PC-3 (cell line): ENCODE measurements at places on chromosomes 6 and 20. TPM values are rescaled to one million over a fixed set of nuclear protein-coding genes. Genes with fewer than 3 reads are reported as not detected.

Gene SLC22A2
- not detected in 2 replicates for total RNA-seq

Gene PSORS1C2
- total RNA-seq = not detected in 2 replicates

Gene RHAG
- total RNA-seq = not detected in 2 replicates

Gene ZC3H12D
- not detected in 2 replicates for total RNA-seq

Gene NFS1
- 71.8 and 75.8 TPM in 2 replicates for total RNA-seq

Gene SLC17A9
- total RNA-seq = not detected in 2 replicates

Gene TTK
- 38.9 and 39.0 TPM in 2 replicates for total RNA-seq

Gene HLA-DRB1
- not detected in 2 replicates for total RNA-seq

Gene C20orf144
- 0.17 TPM in 1 of 2 replicates, not detected in the other for total RNA-seq

Gene UBD
- total RNA-seq = not detected in 2 replicates

Gene SLC16A10
- 0.69 and 2.9 TPM in 2 replicates for total RNA-seq

Gene PTCRA
- total RNA-seq = not detected in 2 replicates

Gene RBBP8NL
- total RNA-seq = 9.3 and 9.4 TPM in 2 replicates

Gene CPNE5
- total RNA-seq = 0.29 TPM in 1 of 2 replicates, not detected in the other

Gene CLDN20
- not detected in 2 replicates for total RNA-seq

Gene TSBP1
- not detected in 2 replicates for total RNA-seq

Gene CRISP3
- total RNA-seq = not detected in 2 replicates

Gene BHLHE23
- not detected in 2 replicates for total RNA-seq

Gene NOTCH4
- 1.7 and 1.8 TPM in 2 replicates for total RNA-seq

Gene PM20D2
- 17.3 and 21.0 TPM in 2 replicates for total RNA-seq

Gene PPP1R14C
- total RNA-seq = 1.1 and 3.0 TPM in 2 replicates

Gene MOXD1
- 5.0 and 9.9 TPM in 2 replicates for total RNA-seq

Gene GID8
- 37.2 and 47.5 TPM in 2 replicates for total RNA-seq

Gene OR12D3
- not detected in 2 replicates for total RNA-seq

Gene BAK1
- total RNA-seq = 15.1 and 23.7 TPM in 2 replicates

Gene DEFB124
- total RNA-seq = not detected in 2 replicates

Gene PPIL6
- 0.62 and 2.1 TPM in 2 replicates for total RNA-seq

Gene RAB44
- not detected in 2 replicates for total RNA-seq

Gene PTPN1
- total RNA-seq = 47.2 and 47.7 TPM in 2 replicates

Gene RFX6
- 0.15 and 0.17 TPM in 2 replicates for total RNA-seq

Gene CDC5L
- 19.7 and 23.0 TPM in 2 replicates for total RNA-seq

Gene TRIM15
- total RNA-seq = not detected in 2 replicates

Gene EYS
- 0.07 TPM in 1 of 2 replicates, not detected in the other for total RNA-seq

Gene SLC17A3
- total RNA-seq = not detected in 2 replicates

Gene ZNF165
- 8.9 and 12.1 TPM in 2 replicates for total RNA-seq

Gene CFB
- 0.86 TPM in 1 of 2 replicates, not detected in the other for total RNA-seq

Gene WFDC8
- total RNA-seq = not detected in 2 replicates

Gene BMP7
- total RNA-seq = not detected in 2 replicates

Gene TBC1D32
- total RNA-seq = 2.7 and 5.4 TPM in 2 replicates

Gene DEFB110
- not detected in 2 replicates for total RNA-seq

Gene LIME1
- total RNA-seq = 17.3 and 18.6 TPM in 2 replicates

Gene PLA2G7
- 1.8 and 2.9 TPM in 2 replicates for total RNA-seq

Gene ERVFRD-1
- total RNA-seq = not detected in 2 replicates

Gene SOX18
- 1.1 and 1.5 TPM in 2 replicates for total RNA-seq

Gene TFAP2B
- total RNA-seq = not detected in 2 replicates

Gene OR2B6
- not detected in 2 replicates for total RNA-seq

Gene RSPH9
- not detected in 2 replicates for total RNA-seq

Gene PROCR
- total RNA-seq = 45.4 and 55.7 TPM in 2 replicates

Gene LGSN
- total RNA-seq = not detected in 2 replicates

Gene SLX4IP
- total RNA-seq = 6.4 and 7.1 TPM in 2 replicates

Gene SLC22A16
- not detected in 2 replicates for total RNA-seq
